ENCODE measurements at places on chromosomes 11 and 22. TPM values are rescaled to one million over a fixed set of nuclear protein-coding genes. Genes with fewer than 3 reads are reported as not detected.

SLC6A5 gene
- not detected for total RNA-seq

NPTXR gene
- total RNA-seq, result 13.4 TPM

DNA sequence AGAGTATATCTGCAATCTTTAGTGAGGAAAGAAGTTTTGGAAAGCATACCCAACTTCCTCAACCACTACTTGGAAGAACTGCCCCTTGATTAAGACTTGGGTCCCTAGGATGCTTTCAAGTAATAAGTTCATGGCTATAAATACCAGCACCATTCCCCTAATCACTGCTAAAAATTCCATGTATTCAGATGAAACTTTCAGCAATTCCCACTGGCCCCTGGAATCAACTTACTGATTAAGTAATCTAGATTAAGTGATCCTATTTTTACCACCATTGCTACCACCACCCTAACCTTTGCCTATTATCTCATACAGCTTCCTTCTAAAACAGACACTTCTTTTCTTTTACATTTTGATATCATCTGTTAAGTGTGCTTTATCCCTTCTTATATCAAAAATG, 10.5 kb downstream of the PICALM start:
- no peak for DNase-seq

DNA sequence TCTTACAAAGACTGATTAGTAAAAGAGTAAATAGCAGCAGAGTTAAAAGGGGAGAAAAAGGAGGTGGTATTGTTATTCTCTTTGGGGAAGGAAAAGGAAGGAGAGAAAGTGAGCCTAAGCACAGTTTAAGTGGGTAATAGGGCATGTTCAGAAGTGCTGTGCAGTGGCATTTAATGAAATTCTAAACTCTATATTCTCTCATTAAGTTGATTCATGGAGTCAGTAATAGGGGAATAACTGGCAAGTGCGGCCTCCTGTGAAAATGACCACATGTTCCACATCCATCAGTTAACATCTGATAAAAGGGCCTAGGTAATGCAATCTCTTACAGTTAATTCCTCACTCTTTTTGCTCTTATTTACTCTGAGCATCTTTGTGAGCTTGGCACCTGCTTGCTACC, 516.7 kb downstream of the JRKL start:
- DNase-seq, result no peak

ZP1 gene
- total RNA-seq, result not detected

DNA sequence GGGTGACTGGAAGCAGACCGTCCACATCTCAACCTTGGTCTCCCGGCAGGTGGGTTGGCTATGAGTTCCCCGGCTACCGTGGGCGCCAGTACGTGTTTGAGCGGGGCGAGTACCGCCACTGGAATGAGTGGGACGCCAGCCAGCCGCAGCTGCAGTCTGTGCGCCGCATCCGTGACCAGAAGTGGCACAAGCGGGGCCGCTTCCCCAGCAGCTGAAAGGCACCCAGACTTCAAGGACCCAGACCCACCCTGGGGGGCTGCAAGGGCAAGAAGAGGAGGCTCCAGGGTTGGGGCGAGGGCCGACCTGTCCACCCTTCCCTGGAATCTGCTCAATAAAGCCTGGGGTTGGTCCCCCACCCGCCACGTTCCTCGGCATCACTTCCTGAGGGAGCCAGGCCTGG, 7.3 kb downstream of the CRYBB3 start:
- DNase-seq, result no peak

Data from GM23338 (cell line).